ENCODE measurements at places on chromosomes 5 and 9.
A peak's percentile ranks its signal among the peaks of the same experiment; 100 is the strongest.

DNA sequence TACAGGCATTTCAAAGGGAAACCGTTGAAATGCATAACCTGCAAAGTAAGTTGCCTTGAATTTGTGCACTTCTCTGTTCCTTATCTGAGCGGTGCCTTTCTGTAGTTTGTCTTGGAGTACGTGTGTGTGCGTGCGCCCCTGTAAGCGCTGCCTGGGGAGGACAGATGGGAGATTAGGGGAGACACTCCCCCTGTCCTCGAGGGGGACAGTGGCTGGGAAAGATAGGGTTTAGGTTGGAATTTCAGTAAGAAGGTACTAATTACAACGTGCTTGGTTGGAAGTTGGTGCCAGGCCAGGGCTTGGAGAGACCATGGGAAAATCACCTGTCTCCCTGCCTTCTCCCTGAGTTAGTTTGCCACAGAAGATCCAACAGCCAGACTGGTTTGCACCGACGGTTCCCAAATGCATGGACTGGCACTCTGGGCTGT is 73.2 kb downstream of the PIK3R1 start:
- no peak for DNase-seq

- no peak for DNase-seq
Observed at GRCh38 chr9:6307551-6308096, 20.6 kb upstream of the TPD52L3 start.

DNA sequence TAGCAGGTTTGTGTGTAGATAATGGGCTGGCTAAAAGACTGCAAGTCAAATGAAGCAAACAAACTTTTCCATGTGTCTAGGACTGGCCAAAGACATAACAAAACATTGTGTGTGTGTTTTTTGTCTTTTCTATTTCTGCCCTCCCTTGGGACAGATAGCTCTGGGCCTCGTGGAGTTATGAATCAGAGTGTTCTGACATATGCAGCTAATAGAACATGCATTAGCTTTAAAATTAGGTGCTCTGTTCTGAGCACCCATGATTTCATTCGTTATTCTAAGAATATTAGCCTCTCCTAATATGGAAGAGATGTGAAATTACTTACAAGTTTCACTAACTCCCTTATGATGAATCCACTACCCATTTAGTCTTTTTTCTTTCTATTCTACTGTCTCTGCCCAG is 367.3 kb upstream of the PAPPA start:
- peak; percentile 75 for DNase-seq

DNA sequence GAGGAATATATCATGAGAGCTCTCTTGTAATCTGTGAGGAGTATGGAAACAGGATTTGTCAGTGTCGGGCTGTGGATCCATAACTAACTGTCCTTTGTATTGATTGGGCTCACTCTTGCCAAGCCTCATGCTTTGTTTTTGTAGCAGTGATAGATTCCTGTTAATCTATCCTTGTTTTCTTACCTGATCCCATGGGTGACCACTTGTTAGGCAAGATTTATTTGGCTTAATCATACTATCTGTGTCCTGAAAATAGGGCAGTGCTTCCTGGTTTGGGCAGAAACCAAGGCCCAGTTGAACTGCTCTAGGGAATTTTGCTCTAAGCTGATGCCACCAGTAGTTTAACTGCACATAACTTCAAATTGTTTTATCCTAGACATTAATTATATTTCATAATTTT is 6.1 kb downstream of the NDFIP1 start:
- no peak for DNase-seq

DNA sequence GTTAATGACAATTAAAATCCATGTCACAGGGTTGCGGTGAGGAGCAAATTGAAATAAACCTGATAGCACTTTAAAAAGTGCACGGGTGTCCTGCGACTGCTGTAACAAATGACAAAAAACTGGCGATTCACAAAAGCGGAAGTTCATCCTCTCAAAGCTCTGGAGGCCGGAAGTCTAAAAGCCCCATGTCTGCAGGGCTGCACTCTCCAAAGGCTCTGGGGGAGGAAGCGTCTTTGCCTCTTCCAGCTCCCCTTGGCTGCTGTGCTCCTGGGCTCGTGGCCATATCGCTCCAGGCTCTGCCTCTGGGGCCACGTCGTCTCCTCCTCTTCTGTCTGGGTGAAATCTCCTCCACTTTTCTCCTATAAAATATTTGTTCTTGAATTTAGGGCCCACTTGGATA is 273.9 kb upstream of the IRX2 start:
- no peak for DNase-seq

DNA sequence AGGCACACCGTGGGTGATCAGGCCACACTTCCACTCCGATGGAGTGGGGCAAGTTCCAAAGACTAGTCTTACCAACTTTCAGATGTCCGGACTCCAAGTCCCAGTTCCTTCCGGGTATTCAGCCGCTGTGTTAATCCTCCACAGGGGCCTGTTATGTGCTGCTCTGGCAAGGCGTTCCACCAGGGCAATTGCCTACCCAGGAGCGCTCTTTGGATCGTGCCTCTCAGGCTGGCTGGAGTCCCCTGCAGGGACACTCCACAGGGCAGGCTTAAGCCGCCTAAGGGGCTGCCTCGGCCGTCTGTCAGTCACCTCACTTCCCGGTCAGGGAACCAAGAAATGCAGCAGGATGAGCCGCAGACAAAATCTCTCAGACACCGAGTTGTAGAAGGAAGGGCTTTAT is 118.7 kb upstream of the CCNG1 start:
- DNase-seq, result no peak

- no peak for DNase-seq
Observed at GRCh38 chr5:133675376-133676154, 63.2 kb upstream of the FSTL4 start.

DNA sequence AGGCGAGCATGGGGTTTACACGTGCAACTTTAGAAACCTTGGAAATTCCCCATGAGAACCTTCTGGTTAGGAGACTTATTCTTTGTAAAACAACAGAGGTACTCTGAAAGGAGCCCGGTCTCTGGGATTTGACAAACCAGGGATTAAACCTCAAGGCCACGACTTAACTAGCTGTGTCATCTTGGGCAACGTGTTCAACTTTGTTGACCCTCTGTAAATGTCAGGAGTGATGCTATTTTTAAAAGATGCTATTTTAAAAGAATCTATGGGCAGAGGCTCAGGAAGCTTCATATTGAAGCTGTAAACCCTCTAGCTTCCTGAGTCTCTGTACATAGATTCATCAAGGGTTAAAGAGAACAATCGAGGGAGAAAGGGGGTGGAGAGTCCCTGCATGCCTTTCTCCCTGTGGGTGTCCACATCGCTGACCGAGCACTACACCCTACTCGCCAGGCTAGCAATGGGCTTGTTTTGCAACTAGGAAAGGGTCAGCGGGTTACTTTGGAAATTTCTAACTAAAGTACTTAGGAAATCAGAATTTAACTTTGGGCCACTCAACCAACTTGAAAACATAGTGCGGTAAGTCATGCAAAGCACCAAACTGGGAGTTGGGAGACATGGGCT is 2.1 kb downstream of the SLC36A2 start:
- DNase-seq, result no peak

GRCh38 chr9:126056312-126057021 is 270.2 kb upstream of the MVB12B start:
- DNase-seq, result no peak

DNA sequence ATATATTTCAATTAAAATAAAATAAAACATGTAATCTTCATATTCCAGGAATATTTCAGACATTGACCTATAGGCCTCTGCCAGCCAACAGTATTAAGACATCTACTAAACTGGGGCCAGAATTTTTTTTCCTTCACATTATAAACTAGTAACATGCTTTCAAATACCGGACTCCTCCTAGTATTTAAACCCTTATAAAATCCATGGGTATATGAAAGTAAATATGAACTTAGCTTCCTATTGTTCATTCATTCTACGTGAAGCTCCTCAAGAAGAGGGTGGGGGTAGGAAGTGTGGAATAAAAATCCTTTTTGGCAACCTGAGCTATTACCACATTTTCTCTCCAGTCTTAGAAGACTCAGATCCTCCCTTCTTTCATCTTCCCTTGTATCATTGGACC is 16.4 kb downstream of the SEMA5A start:
- DNase-seq, result no peak

GRCh38 chr5:50328193-50328729 is 112.8 kb downstream of the EMB start:
- no peak for DNase-seq

GRCh38 chr9:36263683-36264082 is 5.4 kb upstream of the GNE start:
- no peak for DNase-seq

GRCh38 chr9:2638871-2639673 is 17.5 kb downstream of the VLDLR start:
- DNase-seq, result no peak

DNA sequence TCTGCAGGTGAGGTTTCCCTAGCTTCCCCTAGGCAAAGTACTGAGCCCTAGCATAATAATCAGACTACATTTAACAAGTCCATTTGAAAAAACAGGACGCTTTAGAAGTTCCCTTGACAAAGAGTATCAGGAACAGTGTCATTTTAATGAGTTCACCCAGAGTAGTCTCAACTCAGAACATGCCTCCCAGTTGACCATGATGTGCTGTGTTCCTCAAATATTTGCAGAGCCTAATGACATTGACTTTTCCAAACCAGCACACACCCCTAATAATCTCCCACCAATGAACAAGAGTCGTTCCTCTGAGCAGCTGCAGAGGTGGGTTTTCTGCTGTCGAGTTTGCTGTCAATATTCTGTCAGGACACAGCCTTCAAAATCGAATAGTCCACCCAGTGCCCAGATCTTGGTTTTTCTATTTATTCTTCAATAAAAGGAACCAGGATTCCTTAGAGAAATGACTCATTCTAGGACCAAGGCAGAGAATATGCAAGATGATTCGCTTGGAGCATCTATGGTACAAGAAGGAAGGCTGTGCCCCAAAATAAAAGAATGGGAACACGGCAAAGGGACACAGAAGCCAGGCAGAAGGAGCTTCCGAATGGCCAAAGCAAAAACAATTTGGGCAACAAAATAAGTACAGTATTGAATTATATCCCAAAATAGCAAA is 57.6 kb downstream of the OTULIN start:
- peak; percentile 60 for DNase-seq

GRCh38 chr5:9438596-9439354 is 107.1 kb downstream of the SEMA5A start:
- DNase-seq, result peak; percentile 5

DNA sequence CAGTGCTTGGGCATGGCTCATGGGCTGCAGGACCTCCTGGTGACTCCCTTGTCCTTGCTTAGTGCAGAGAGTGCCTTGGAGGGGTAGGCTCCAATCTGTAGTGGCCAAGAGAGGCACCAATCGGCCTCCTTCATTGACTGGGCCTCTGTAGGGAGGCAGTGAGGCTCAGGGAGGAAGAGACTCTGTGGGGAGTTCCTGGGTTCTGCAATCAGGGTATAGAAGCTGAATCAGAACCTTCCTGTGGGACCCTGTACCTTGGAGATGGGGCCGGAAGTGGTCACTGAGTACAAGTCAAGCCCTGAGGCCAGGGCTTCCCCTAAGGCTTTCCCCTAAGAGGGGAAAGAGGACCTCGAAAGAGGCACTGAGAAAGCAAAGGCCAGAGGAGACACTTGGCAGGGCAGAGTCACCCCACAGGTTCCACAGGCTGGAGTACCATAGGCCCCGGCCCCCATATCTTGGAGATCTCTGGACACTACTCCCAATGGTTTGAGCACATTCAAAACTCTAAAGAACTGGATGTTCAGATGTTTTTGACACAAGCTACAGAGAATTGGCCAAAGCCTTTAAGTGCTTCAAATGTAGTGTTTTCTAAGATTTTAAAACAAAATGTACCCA is 190.5 kb downstream of the HSPA4 start:
- DNase-seq, result no peak

GRCh38 chr9:111588846-111589245 is 10.6 kb downstream of the PTGR1 start:
- DNase-seq, result peak; percentile 34

GRCh38 chr5:109247986-109248385 is 161.8 kb downstream of the PJA2 start:
- DNase-seq, result no peak

DNA sequence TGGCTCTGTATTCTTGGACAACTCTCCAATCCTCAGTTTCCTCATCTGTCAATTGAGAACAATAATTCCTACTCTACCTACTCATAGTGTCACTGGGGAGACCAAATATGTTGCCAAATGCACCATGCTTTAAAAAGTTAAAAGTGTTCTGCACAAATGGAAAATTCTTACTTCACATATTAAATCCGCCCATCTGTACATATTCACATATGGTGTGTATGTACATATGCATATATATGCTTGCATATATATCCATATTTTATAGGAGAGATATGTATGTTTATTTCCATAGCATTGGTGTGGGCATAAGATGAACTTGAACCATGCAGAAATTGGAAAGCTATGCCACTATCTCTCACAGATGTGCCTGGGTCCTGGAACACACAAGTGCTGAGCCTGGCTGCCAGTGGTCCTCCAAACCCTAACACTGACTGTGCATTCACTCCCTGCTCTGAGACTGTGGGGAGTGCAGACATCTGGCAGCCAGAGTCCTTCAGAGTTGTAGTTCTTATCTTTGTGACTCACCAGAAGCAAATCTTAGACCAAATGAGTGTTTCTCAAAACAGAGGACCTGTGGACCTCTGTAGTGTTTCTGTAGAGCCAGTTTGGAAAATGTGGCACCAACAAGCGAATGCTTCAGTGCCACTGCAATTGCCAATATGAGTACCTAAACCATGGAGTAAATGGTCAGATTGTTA is 168.7 kb downstream of the GRIA1 start:
- peak; percentile 82 for DNase-seq

- DNase-seq, result peak; percentile 40
Observed at GRCh38 chr5:80745490-80745889, 90.7 kb upstream of the DHFR start.

DNA sequence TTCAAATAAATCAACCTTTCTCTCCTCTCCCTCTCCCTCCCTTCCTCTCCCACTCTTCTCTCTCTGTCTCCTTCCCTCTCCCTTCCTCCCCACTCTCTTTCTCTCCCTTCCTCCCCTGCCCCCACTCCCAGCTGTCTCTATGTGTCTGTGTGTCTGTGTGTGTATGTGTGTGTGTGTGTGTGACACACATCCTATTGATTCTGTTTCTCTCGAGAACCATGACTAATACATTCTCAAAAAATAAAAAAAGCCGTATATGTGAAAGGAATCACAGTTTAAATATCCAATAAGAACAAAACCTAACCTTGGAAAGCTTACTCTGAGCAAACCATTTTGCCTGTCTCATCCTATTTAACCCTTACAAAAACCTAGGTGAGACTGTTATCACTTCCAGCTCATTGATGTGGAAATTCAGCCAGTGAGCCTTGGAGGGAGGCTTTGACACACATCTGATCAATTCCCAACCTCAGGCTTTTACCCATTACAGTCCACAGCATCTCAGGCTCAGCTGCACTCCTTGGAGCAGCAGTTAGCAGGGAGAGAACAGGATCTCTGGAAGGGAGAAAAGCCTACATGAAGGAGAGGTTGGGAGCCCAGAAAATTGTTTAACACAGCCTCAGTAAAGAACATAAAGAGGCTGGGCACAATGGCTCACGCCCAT is 8.3 kb downstream of the HSD17B3 start:
- DNase-seq, result peak; percentile 5

All from GM23248 (cell line).